ENCODE measurements at places on chromosomes 3 and 15. TPM values are rescaled to one million over a fixed set of nuclear protein-coding genes. Genes with fewer than 3 reads are reported as not detected.

- DNase-seq, result no peak
Observed at GRCh38 chr15:99507504-99508310, 58.1 kb upstream of the MEF2A start.

GRCh38 chr3:112350018-112350810, 17.3 kb downstream of the CD200 start:
- DNase-seq, result no peak

- DNase-seq, result no peak
Observed at GRCh38 chr3:164479978-164480377, 598.3 kb downstream of the SI start.

DNA sequence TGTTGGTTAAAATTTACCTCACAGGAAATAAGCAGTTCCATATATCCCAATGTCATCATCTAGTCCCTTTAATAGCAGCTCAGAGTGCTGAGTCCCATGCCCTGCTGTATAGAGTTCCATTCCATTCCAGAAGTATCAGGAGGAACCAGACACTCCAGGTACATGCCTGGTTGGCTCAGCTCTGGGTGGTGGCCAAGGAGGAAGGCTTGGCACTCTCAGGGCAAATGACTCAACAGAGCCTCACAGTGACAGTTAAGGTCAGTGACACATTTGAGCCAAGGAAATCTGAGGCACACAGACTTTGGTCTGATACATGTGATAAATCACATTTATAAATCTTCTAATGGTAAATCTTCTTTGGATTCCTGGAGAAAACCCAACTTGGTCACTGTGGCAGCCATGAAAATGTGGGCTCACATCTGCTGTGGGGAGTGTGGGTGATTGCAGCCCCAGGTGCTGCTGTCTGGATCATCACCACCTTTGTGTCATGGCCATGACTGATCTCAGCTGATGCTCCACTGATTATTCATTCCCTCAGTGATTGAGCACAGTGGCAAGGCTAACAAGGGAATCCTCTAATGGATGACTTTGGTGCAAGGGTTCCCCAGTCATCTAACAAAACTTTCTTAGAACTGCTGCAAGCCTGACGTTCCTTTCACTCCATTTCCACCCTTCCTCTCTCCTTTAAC, 9.3 kb downstream of the HHLA2 start:
- DNase-seq, result no peak

Gene GREM1
- under 0.01 TPM for total RNA-seq

DNA sequence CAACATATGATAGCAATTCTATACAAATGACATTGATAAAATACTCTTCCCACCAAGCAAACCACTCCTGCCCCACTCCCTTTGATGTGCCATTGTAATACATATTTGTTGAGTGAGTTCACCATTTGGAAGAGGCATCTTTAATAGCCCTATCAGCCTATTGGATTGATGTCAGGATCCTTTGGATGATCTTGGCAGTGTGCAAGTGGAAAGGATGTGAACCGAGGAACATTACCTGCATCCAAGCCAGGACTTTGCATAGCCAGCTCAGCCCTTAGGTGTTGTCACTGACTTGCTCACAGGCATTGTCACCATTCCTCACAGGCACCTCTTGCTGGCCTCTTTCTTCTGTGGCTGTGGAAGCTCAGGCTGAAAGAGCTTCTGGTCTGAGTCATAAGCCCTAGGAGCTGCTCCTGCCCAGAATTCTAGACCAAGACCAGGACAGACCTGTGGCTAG, 16.5 kb upstream of the TIMP4 start:
- DNase-seq, result no peak

Gene SLITRK3
- total RNA-seq, result not detected

Gene SNURF
- total RNA-seq, result 5.1 TPM

DNA sequence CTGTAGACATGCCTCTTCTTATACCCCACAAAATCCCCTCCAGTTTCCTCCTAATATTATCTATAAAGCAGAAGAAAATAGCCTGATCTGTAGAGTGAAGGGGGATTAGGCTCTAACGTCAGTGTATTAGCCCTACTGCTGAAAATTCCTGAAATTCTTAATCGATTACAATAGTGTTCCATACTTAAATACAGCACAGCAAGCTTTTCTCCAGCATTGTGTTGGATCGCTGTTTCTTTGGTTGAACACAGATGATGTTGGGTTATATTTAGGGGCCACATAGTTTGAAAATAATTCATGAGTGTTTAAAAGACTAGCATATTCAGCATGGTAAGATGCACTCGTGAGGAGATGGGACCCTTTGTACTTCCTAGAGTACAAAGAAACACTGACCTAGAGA, 52.5 kb downstream of the PIAS1 start:
- DNase-seq, result no peak

DNA sequence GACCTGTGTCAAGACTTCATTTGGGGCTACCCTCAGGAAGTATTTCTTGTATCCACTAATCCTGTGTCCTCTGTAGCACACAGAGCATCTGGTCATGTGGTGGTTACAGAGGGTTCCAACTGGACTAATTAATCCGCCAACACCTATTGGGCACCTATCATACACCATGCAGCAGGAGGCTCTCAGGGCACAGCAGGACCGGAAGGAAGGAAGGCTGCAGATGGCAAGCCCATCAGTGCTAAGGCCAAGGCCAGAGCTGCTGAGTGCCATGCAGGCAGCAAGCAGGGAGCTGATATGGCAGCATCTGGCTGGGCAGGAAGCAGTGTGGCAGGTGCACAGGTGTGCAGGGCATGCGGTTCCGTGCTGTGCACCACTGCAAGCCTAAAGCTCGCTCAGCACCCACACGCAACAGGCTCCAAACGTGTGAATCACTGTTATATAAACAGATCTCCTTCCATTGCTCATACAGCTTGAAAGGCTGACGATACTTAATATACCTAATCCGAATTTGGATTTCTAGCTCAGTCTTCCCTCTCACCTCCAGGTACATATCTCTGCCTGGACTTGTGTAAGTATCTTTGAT, 64.4 kb upstream of the SNRPA1 start:
- DNase-seq, result no peak

Gene SAMMSON
- total RNA-seq, result under 0.01 TPM

DNA sequence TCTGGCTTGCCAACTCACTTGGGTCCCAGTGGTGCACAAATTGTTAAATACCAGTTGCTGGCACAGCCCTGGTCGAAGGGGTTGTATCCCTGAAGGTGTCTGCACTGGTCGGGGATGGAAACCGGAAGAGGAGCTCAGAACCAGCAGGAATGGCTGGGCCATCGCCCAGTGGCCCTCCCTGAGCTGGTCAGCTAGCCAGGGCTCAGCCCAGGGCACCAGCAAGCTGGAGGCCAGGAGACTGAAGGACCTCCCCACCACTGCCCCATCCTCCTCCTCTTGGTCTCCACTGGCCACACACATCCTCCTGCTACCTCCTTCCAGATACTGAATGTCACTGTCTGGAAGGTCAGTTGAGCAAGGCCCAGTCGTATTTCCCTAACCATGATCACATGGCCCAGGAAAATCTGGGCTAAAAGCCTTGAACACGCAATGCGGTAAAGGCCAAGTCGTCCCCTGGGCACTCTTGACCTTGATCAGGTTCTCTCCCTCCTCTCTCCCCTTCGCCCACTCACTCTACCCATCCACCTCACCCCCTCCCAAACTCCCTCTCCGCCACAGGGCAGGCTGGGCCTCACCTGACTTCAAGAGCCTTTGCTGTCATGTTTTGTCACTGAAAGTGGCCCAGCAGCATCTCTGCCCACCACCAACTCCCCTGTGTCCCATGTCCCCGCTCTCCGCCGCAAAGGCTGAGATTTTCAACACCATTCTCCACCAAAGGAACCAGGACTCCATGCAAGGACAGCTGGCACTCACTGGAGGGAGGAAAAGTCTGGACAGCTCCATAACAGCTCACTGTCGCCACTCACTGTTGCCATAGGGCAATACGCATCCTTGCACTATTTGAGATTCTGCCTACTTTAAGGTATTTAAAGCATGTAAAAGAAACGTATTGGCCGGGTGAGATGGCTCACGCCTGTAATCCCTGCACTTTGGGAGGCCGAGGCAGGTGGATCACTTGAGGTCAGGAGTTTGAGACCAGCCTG, 12.1 kb downstream of the ZDHHC19 start:
- DNase-seq, result no peak

- DNase-seq, result no peak
Observed at GRCh38 chr3:60263191-60263590, 988.1 kb downstream of the FHIT start.
